Stomach (tissue), 19 donors: ENCODE measurements at places on chromosomes 12 and 14. TPM values are rescaled to one million over a fixed set of nuclear protein-coding genes. Genes with fewer than 3 reads are reported as not detected.

GRCh38 chr14:82420871-82421270, 887.2 kb upstream of the SEL1L start:
- H3K36me3 ChIP-seq = no peaks in the 10 kb centered on the region
- no peak overlapping the region for H3K27ac ChIP-seq

The KRT80 gene
- total RNA-seq = not detected

DNA sequence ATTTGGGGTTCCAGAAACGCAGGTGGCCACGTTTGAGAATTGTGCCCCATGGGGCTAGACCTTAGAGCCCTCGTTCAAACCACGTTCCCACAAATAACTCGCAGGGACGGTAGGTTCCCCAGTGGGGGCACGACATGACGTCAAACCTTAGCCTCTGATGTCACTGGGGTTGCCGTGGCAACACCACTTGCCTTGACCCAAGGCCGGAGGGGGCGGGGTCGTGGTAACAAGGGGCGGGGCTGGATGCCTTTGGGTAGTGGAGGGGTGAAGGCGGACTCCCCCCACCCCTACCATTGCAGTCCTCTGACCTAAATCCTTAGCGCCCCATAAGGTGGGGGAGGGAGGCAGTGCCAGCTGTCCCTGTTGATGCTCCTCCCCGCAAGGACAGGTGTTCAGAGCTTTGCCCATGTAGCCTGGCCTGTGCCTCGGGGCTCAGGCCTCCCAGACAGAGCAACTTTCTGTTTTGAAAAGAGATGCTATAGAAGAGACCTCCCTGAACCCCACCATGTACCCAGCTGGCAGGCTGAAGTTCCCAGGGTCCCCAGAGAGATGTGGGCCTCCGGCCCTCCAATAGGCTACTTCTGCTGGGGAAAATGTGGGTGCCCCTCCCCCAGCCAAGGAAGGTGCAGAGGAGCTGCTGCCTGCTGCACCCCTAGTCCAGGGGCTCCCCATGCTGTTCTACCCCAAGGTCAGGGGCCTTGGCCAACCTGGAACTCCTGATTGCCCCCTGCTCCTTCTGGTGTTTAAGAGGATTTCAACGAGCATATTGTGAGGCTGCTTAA, 1.9 kb downstream of the FAM222A start:
- peak overlapping the region; percentile 79 for H3K27ac ChIP-seq

The TUBA1C gene
- total RNA-seq = 193 TPM

The CD163 gene
- 52.5 TPM for total RNA-seq

- H3K4me3 ChIP-seq = no peak overlapping the region
- peak; percentile 61 for DNase-seq
- H3K27me3 ChIP-seq = no peaks in the 10 kb centered on the region
- peaks cover 5% of the 10 kb centered on the region for H3K4me1 ChIP-seq
Measured at GRCh38 chr14:52048116-52048515, 20.7 kb downstream of the NID2 start.

DNA sequence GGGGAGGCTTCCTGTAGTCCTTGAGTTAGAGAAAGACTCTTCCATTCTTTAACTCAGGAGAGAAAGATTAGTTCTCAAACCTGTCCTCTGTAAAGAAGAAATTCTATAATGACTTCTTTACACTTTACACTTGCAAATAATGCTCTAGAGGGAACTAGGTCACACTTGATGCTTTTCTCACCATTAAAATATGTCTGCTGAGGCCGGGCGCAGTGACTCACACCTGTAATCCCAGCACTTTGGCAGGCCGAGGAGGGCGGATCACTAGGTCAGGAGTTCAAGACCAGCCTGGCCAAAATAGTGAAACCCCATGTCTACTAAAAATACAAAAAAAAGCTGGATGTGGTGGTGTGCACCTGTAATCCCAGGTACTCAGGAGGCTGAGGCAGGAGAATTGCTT, 6.3 kb downstream of the NTN4 start:
- H3K4me3 ChIP-seq = no peak overlapping the region
- no peaks in the 10 kb centered on the region for H3K36me3 ChIP-seq
- H3K27me3 ChIP-seq = peaks cover 11% of the 10 kb centered on the region
- peaks cover 69% of the 10 kb centered on the region for H3K4me1 ChIP-seq
- H3K27ac ChIP-seq = no peak overlapping the region

The SRRM4 gene
- total RNA-seq = not detected

The CFAP251 gene
- total RNA-seq = 1.2 TPM

GRCh38 chr12:49332891-49333371, 4.1 kb downstream of the C1QL4 start:
- peak overlapping the region; percentile 9 for H3K4me3 ChIP-seq
- no peak overlapping the region for H3K27ac ChIP-seq
- peaks cover 24% of the 10 kb centered on the region for H3K4me1 ChIP-seq

GRCh38 chr14:34501004-34501580, 38.4 kb downstream of the EAPP start:
- no peaks in the 10 kb centered on the region for H3K27me3 ChIP-seq
- H3K36me3 ChIP-seq = no peaks in the 10 kb centered on the region
- no peaks in the 10 kb centered on the region for H3K4me1 ChIP-seq
- no peak for DNase-seq
- no peak overlapping the region for H3K27ac ChIP-seq

DNA sequence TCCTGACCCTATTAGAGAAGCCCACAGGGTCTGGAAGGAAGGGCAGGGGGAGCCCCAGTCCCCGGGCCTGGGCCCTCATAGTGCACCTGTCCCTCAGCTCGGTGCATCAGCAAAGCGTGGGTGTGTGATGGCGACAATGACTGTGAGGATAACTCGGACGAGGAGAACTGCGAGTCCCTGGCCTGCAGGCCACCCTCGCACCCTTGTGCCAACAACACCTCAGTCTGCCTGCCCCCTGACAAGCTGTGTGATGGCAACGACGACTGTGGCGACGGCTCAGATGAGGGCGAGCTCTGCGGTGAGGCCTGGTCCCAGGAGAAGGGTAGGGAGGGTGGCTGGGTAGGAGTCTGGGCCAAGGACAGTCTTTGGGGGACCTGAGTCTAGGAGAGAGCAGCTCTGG, 26.3 kb upstream of the LRP1-AS start:
- H3K4me1 ChIP-seq = peaks cover 6% of the 10 kb centered on the region
- no peak overlapping the region for H3K27ac ChIP-seq
- no peaks in the 10 kb centered on the region for H3K27me3 ChIP-seq
- no peak overlapping the region for H3K4me3 ChIP-seq
- no peak for DNase-seq

- H3K27me3 ChIP-seq = no peaks in the 10 kb centered on the region
- H3K4me3 ChIP-seq = no peak overlapping the region
- peaks cover 49% of the 10 kb centered on the region for H3K4me1 ChIP-seq
- peak; percentile 73 for DNase-seq
- no peaks in the 10 kb centered on the region for H3K36me3 ChIP-seq
- peak overlapping the region; percentile 14 for H3K27ac ChIP-seq
Measured at GRCh38 chr14:67263499-67264149, 22.4 kb downstream of the PALS1 start.

The ESPL1 gene
- total RNA-seq = 43.2 TPM

DNA sequence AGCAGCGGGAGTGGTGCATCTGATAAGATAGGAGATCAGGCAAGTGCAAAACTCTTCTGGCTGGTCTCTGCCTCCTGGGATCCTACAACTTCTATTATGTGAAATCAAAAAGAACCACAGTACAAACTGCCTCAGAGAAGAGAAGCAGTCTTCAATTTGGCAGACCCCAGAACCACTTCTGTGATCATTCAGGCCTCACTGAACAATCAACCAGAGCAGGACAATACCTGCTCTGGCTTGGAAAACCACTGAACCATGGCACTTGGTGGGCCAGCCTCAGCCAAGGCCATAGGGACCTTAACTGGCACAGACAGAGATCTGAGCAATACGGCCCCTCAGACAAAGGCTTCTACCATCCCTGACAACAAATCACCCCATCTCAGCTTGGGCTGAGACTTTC, 103.0 kb downstream of the NDUFA12 start:
- no peaks in the 10 kb centered on the region for H3K27me3 ChIP-seq
- no peaks in the 10 kb centered on the region for H3K4me1 ChIP-seq
- no peaks in the 10 kb centered on the region for H3K36me3 ChIP-seq
- no peak for DNase-seq
- H3K4me3 ChIP-seq = no peak overlapping the region
- H3K27ac ChIP-seq = no peak overlapping the region

DNA sequence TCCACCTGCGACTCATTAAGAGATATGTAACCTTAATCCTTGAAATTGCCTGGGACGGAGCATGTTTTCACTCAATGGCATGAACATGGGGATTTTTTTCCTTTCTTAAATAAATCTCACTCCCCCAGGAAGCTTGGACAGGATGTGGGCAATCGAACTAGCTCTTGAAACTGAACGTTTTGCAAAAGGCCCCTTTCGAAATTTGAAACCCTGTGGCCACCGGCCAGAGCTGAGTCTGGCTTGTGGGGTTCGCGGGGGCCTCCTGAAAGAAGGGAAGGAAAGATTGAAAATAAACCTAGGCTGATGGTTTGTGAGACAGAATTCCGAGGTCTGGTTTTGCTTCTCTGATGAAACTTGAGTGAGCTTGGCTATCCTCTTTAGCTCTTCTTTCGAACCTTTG, 101.4 kb upstream of the RTL1 start:
- peak; percentile 77 for DNase-seq
- H3K36me3 ChIP-seq = no peaks in the 10 kb centered on the region
- no peak overlapping the region for H3K27ac ChIP-seq
- H3K4me1 ChIP-seq = peaks cover 12% of the 10 kb centered on the region
- no peak overlapping the region for H3K4me3 ChIP-seq
- peaks cover 30% of the 10 kb centered on the region for H3K27me3 ChIP-seq

The DNAJC22 gene
- not detected for total RNA-seq

The KERA gene
- not detected for total RNA-seq

DNA sequence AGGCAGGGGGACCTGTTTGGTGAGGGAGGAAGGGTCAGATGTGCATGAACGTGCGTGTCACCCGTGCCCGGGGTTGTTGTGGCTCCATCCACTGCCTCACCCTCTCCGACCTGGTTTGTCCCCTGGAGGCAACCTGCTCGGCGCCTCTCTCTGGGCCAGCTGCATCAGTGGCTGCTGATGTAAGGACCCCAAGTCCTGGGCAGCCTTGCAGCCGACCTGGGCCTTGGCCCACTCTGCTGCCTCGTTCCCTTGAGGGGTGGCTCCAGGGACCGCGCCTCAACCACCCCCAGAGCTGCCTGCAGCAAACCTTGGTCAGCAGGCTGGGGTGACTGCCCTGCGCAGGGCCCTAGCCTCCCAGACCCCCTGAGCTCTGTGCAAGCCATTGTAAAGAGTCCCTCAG, 351.7 kb downstream of the TMEM121 start:
- no peaks in the 10 kb centered on the region for H3K36me3 ChIP-seq
- no peak overlapping the region for H3K27ac ChIP-seq
- no peaks in the 10 kb centered on the region for H3K4me1 ChIP-seq
- H3K4me3 ChIP-seq = no peak overlapping the region
- H3K27me3 ChIP-seq = peaks cover 3% of the 10 kb centered on the region

GRCh38 chr14:59093902-59094301, 94.6 kb upstream of the DAAM1 start:
- no peaks in the 10 kb centered on the region for H3K27me3 ChIP-seq
- DNase-seq = no peak
- no peaks in the 10 kb centered on the region for H3K36me3 ChIP-seq
- H3K27ac ChIP-seq = no peak overlapping the region
- H3K4me1 ChIP-seq = no peaks in the 10 kb centered on the region

- no peak overlapping the region for H3K27ac ChIP-seq
- no peak overlapping the region for H3K4me3 ChIP-seq
- H3K4me1 ChIP-seq = no peaks in the 10 kb centered on the region
- H3K27me3 ChIP-seq = no peaks in the 10 kb centered on the region
Measured at GRCh38 chr14:71206766-71207371, 299.6 kb downstream of the PCNX1 start.

DNA sequence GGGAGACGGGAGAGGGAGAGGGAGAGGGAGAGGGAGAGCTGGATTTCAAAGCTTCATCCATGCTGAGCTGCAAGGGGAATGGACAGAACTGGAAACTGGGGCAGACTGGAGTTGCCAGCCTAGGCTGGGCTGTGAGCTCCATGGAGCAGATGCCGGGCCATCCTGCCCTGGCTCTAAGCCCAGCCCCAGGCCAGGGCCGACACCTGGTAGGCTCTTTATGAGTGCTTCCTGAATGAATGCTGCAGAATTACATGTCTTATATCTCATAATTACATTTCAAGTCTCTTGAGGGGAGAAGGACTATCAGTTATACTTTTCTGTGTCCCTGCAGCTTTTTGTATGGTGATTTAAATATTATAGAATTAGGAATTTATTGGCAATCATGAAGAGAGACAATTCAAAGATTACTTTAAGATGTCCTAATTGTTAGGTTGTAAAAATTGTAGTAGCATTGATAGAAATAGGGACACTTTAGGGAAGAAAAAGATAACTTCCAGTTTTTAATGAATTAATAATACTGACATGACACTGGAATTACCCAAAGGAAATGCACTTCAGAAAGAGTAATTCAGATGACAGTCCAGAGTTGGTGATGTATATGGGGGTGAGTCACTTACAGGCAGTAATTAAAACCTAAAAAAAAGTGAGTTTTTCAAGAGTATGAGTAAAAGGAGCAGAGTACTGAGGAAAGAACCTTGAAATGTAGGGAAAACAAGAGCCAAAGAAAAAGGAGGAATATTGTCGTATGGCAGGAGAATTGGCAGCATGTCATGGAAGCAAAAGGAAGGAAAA, 29.0 kb downstream of the SCYL2 start:
- H3K27ac ChIP-seq = no peak overlapping the region
- H3K4me3 ChIP-seq = no peak overlapping the region
- no peaks in the 10 kb centered on the region for H3K27me3 ChIP-seq
- H3K4me1 ChIP-seq = no peaks in the 10 kb centered on the region
- peaks cover 13% of the 10 kb centered on the region for H3K36me3 ChIP-seq

DNA sequence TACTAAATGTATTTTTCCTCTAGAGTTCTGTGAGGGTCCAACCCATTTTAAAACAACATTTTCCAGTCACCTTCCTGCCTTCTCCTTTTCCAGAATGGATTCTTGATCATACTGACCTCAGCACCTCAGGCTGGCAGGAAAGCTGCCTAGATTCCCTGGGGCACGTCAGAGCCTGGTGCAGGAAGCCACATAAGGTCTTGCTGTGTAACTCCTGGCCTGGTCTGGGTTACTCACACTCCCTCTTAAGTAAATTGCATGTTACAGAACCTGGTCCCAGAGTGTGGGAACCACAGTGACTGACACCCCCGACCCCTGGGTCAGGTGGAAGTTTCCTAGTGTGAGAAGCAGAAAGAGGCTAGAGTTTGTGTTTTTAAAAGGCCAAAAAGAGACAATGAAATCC, 209.8 kb downstream of the SPTSSA start:
- no peak overlapping the region for H3K4me3 ChIP-seq
- H3K27me3 ChIP-seq = no peaks in the 10 kb centered on the region
- no peaks in the 10 kb centered on the region for H3K36me3 ChIP-seq
- H3K27ac ChIP-seq = no peak overlapping the region
- DNase-seq = no peak

- no peak overlapping the region for H3K4me3 ChIP-seq
- H3K27ac ChIP-seq = no peak overlapping the region
- no peaks in the 10 kb centered on the region for H3K27me3 ChIP-seq
Measured at GRCh38 chr12:60494244-60494643, 898.4 kb downstream of the SLC16A7 start.

The TRPV4 gene
- total RNA-seq = 1.8 TPM

DNA sequence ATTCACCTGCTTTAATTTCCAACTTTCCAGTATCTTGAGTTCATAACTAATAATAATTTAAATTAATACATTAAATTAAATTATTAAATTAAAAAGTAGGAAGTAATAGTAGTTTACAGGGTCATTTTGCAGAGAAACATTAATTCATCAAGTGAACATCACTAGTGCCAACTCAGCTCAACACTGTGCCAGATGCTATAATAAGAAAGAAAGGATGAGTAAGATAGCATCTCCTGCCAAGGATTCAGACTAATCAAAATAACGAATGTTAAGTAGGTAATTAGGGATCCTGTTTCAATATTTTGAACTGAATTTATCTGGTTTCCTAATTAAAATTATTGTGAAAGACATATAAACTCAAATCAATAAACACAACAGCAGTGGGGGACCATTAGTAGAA, 596.7 kb downstream of the SLC6A15 start:
- H3K27me3 ChIP-seq = no peaks in the 10 kb centered on the region
- no peaks in the 10 kb centered on the region for H3K4me1 ChIP-seq
- H3K36me3 ChIP-seq = no peaks in the 10 kb centered on the region
- no peak overlapping the region for H3K27ac ChIP-seq
